ENCODE measurements at places on chromosomes 12 and 14.

- DNase-seq = no peak
Measured at GRCh38 chr14:104935955-104936354, 11.3 kb downstream of the PLD4 start.

GRCh38 chr12:106941481-106942156 lies 14.1 kb upstream of the TMEM263 start:
- DNase-seq = no peak

DNA sequence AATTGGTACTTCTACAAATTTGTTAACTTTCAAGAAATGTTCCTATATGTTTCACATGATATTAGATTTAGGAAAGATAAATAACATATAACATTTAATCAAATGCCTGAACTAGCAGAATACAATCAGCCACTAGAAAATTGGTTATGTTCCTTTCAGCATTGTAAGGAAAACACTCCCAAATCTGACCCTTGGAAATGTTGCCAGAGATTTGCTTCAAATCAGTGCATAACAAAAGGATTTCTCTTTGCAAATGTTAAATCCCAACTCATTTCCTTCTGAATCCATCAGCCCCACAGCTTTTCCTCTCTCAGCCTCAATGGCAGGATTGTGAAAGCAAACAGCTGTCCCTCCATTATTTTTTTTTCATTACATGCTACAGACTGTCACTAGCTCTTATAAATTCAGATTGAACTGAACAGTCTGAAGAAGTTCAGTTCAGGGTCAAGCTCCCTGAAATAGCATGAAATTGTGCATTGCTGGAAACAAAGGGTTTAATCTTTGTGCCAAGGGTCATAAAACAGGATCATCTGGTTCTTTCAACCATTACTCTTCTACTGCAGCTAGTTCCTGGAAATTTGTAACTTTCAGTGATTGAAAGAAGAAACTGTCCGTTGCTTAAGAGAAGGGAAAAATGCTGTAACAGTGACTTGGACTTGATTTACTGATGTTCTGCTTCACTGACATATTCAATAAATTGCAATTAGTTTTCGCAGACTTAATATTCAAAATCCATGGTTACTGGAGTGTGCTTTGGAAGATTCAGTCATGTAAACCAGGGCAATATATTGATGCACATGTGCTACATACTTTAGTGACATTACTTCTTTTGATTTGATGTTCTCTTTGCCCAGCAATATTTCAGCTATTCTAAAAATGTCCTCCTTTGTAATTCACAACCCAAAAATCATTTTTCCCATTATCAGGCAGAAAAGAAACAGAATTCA lies 246.4 kb downstream of the RPL10L start:
- DNase-seq = no peak

GRCh38 chr14:91330856-91331255 lies 86.4 kb upstream of the GPR68 start:
- no peak for DNase-seq

- peak; percentile 31 for DNase-seq
Measured at GRCh38 chr14:66508846-66509621, 1.1 kb downstream of the GPHN start.

DNA sequence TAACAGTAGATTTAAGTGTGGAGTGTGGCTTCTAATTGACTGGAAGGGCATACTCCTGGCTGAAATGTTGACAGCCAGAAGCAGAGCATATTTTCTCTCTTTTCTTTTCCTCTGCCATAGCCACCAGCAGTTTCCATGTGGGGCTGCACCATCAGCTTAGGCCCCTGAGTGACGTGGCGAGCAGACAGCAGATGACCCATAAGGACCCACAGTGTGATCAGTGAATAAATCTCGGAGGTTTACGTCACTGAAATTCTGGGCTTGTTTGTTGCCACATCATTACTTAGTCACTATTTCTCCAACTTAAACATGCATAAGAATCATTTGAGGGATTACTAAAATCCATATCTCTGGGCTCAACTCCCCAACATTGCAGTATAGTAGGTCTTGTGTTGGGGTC lies 549.7 kb upstream of the TMEM132C start:
- DNase-seq = no peak

GRCh38 chr12:29234965-29235626 lies 86.0 kb downstream of the FAR2 start:
- no peak for DNase-seq

DNA sequence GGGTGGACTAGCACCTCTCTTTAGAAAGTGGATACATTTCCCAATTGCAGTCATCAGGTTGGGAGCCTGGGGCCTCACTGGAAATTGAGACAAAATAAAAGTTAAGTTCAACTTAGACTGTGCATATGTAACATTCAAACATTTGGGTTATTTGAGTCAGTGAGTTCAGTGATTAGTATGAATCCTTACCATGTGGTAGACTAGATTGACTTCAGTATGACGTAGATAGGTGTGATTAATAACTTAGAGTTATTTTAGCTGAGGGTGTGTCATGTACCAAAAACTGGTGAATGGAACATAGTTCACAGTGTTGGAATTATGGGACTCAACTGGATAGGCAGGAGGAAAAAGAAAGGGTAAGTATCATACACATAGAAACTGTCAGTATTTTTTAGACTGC lies 8.0 kb upstream of the SSTR1 start:
- no peak for DNase-seq

DNA sequence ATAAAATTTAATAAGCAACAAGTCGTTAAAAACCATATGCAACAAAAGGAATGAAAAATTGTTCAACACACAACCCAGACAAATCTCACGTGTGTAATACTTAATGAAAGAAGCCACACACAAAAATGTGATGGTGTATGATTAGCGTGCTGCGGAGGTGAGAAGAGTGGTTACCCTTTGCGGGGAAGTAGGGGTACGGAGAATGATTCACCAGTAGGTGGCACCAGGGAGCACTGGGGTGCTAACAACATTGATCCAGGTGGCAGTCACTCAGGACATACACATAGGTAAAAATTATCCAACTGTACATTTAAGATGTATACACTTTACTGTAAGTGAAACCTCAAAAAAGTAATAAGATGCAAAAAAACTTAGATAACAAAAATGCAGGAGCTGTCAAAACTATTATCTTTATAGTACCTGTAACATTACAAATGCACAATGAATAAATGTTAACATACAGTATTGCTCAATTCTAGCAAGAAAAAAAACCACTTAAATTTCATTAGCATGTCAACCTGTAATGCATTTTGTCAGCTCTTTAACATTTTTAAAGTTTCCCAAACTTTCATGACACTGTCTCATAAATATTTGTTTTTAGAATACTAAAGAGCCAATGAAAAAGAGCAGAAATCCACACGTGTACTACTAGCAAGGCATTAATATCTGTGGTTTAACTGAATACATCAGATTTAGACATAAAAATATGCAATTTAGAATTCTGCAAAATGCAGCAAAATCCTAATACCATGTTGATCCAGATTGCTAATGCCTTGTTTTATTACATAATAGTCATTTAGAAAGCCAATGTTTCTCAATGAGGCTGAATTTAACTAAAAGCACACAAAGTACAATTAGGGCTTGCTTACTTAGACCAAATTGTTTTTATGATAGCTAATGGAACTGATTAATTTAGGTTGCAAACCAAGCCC lies 46.7 kb downstream of the TMCC3 start:
- DNase-seq = peak; percentile 7

- no peak for DNase-seq
Measured at GRCh38 chr12:116241157-116241759, 36.2 kb downstream of the MED13L start.

DNA sequence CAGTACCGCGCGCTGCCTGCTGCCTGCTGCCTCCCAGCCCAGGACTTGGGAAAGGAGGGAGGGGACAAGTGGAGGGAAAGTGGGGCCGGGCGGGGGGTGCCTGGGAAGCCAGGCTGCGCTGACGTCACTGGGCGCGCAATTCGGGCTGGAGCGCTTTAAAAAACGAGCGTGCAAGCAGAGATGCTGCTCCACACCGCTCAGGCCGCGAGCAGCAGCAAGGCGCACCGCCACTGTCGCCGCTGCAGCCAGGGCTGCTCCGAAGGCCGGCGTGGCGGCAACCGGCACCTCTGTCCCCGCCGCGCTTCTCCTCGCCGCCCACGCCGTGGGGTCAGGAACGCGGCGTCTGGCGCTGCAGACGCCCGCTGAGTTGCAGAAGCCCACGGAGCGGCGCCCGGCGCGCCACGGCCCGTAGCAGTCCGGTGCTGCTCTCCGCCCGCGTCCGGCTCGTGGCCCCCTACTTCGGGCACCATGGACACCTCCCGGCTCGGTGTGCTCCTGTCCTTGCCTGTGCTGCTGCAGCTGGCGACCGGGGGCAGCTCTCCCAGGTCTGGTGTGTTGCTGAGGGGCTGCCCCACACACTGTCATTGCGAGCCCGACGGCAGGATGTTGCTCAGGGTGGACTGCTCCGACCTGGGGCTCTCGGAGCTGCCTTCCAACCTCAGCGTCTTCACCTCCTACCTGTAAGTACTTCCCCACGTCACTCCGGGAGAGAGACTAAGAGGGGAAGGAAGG lies at the start of gene LGR5:
Gene LGR5, plus strand, starts transcription at position 186 of the 732 bp plus-strand sequence. Its CDS starts 283 bp downstream, at position 469.
- DNase-seq = no peak

DNA sequence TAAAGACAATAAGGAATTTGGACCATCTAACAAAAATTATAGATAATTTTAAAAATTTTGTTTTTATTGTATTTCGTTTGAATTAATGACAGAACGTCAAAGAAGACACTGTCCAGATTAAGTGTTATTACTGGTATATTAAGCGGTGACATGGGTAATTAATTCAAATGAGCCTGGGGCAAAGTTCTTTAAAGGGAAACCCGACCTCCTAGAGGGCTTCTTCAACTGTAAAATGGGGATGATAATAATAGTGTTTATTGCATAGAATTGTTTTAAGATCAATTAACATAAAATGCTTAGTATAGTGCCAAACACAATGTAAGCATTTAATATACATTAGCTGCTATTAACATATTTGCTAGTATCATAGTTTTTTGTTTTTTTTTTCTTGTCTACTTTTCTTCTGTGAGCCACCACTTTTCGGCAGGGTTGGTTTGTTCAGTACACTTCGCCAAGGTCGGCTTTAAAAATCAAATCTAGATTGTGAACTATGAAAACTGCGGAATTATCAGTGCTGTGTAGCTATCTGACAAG lies 514 bp upstream of the LARP4 start:
- no peak for DNase-seq

- DNase-seq = no peak
Measured at GRCh38 chr14:103228076-103228806, 105.0 kb downstream of the TNFAIP2 start.

DNA sequence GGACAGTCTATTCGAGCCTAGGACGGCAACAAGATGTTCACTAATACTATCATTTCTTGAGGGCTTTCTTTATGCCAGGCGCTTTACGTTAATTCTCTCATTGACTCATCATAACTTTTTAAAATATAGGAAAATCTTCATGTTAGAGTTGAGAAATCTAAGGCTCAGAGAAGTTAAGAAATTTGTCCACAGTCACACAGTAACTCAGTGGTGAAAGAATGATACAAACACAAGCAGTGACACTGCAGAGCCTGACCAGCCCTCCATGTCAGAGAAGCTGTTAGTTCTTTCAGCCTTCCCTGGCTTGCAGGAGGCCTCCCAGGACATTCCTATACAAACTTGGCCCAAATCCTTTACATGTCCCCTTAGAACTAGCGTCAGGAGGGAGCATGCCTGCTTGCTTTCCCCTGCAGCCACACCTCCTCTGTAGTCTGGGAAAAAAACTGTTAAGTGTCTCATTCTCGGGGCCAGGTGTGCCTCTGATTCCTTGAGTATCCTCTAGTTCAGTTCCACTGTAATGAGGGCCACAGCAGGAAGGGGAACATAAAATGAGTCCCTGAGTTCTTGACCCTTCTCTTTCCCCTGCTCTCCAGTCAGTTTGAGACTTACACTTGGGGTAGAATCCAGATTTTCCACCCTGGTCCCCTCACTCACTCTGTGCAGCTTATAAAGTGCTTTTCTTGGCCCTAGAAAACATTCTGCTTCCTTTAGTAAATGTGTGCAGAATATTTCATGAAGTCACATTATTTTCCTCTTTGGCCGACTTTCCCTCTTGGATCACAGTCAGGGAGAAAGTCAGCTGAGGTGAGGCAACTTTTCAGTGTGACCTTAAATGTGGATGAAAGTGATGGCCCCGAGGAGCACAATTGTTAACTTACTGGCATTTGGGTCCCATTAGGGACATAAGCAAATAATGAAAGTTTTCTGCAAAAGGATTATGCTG lies 152.2 kb upstream of the HIF1A start:
- no peak for DNase-seq

- DNase-seq = no peak
Measured at GRCh38 chr14:71574976-71575375, 357.3 kb upstream of the RGS6 start.

DNA sequence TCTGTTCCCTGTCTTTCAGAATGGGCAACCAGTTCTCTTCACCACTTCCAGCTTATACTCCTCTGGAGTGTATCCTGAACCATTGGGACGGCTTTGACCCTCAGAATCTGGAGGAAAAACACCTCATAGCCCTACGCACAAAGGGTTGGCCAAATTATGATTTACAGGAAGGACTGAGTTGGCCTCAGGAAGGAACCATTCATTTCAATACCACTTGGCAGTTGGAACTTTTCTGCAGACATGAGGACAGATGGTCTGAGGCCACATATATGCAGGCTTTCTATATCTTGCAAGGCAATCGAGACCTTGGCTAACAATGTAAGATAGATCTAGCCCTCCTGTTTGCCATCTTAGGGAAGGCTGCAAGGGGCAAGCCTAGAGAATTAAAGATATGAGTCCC lies 24.0 kb downstream of the CLECL1 start:
- DNase-seq = no peak

DNA sequence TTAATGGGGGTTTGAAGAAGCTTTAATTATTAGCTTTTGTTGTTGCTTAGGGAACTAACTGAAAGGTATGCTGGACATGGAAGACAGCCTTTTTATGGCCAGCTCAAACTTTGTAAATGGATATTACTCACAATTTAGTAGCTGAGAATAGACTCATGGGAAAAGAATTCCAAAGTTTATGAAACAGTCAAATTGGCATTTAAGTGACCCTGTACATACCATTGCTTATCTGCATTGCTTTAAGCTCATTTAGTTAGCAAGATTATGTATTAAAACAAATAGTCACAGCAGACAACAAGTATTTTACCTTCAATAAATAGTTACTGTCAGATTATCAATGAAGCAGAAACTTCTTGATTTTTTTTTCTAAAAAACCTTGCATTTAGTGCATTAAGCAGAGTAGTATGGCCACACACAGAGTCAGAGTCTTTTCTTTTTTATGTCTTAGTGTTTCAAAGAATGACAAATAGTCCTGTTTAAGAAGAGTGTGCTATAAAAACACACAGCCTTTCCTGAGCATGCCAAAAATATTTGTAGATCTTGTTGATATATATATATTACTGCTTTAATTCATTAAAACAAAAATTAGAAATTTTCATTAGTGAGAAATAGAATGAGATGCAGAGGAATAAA lies 102.2 kb downstream of the TTC6 start:
- no peak for DNase-seq

GRCh38 chr12:114697243-114697716 lies 13.3 kb upstream of the TBX3 start:
- DNase-seq = no peak

DNA sequence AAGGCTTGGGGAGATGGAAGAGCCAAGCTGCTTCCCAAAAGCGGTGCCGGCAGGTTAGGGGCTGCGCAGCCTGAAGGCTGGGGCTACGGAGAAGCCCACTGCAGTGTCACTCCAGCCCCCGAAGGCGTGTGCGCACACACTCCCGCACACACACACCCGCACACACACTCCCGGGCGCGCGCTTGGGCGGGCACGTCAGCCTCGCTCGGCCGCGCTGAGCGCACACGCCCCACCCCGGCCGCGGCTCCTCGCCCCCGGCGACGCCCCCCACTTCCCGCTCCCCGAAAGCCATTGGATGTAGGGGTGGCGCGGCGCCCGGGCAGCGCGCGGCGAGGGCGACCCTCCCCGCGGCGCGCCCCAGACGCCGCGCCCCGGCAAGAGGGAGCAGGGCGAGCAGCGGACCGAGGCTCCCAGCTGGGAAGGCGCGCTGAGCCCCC lies at the start of gene KCNK10:
Gene KCNK10, minus strand, starts transcription at position 184 of the 437 bp plus-strand sequence. CDS start 471 bp downstream, outside the sequence.
- no peak for DNase-seq

Data from stimulated activated CD4-positive, alpha-beta T cell treated with anti-CD3 and anti-CD28 coated beads, Interleukin-1b, Interleukin-23, amount 100 ng/mL, for 1 hour (primary cell).